ENCODE measurements at places on chromosomes 6 and 20. TPM values are rescaled to one million over a fixed set of nuclear protein-coding genes. Genes with fewer than 3 reads are reported as not detected.

The TFAP2D gene
- total RNA-seq, result not detected

The DEFB124 gene
- not detected for total RNA-seq

The HBS1L gene
- total RNA-seq, result 141 TPM

The TRIM40 gene
- not detected for total RNA-seq

The RSPH4A gene
- 0.12 TPM for total RNA-seq

The NOTCH4 gene
- total RNA-seq, result 1.4 TPM

Data from uterine smooth muscle cell (primary cell).